ENCODE measurements at places on chromosomes 2 and 18.

DNA sequence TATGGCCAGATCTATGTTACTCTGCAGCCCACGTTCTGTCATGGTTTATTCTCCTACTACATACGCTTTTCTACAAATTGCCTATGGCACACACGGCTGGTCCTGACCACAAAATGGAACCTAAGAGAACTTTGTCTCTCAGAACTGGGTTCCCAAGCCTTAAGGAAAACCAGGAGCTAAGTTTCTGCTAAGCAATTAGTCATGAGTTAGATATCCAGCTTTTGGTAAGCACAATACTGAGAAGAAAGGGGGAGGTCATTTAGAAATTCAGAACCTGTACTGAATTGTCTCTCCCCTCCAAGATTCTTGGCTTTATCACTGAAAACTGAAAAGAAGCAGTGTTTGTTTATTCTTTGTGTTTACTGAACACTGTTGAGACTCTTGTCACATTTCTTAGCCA lies 283.5 kb upstream of the TANK start:
- DNase-seq: no peak

DNA sequence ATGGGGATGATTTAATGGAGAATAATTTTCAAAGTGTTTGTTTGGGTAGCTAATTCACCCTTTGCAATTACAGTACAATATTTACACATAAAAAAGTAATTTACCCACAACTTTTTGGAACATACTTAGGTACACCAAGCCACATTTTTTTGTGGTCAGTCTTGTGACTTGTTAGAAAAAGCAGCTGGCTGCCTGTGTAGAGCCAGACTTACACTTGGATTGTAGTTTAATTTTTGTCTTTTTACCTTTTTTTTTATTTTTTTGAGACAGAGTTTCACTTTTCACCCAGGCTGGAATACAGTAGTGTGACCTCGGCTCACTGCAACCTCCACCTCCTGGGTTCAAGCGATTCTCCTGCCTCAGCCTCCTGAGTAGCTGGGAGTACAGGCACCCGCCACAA lies 45.4 kb downstream of the RALBP1 start:
- no peak for DNase-seq

- no peak for DNase-seq
These were observed 316.3 kb downstream of the AGPS start for GRCh38 chr2:177708660-177709444.

- DNase-seq: no peak
These were observed 46.5 kb downstream of the MBP start for GRCh38 chr18:77086034-77086433.

GRCh38 chr2:227821043-227821942 lies 7.7 kb downstream of the CCL20 start:
- no peak for DNase-seq

All from spinal cord (tissue), 10 donors.